ENCODE measurements at places on chromosomes 6 and 20.

DNA sequence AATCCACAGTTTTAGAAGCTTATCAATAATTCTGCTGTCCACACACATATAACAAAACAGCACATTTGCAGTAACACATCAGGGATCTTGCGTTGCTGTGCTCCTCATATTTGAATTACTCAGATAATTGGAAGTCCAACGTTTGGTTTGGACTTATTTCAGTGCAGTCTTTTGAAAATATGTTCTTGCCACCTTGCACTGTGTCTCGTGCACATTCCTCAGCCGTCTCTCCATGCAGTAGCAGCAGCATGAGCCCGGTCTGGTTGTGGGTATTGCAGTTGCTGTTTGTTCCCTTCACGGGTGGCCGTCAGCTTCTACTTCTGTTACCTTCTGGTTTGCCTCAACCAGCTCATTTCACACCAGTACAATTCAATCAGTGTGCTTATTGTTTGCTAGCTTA, 215.5 kb downstream of the SLC24A3 start:
- DNase-seq: no peak

- no peak for DNase-seq
These were observed 9.6 kb downstream of the CHD6 start for GRCh38 chr20:41608606-41609005.

DNA sequence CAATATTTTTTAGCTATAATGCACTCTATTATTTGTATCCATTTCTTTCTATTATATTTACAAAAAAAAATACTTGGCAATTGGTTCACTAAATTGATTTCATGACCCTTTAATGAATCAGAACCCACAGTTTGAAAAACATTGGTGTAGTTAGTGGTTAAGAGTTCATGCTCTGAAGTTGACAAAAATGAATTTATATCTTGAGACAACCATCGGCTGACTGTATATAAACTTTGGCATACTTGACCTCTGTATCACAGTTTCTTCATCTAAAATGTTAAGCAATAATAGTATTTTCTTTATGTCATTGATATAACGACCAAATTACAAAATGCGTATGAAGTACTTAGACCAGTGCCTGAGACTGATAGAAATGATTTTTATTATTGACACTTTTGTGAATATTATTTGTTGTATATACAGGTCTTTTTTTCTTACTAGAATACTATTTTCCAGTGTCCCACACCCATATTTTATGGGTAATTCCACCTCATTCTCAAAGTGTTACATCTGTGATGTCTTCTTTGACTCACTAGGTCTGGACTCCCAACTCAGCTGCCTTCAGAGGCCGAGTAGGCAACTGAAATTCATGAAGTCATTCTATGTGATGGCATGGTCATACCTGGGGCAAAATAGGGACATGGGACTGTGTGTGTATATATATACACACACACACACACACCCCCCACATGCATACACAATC, 459.2 kb downstream of the RFPL4B start:
- no peak for DNase-seq

DNA sequence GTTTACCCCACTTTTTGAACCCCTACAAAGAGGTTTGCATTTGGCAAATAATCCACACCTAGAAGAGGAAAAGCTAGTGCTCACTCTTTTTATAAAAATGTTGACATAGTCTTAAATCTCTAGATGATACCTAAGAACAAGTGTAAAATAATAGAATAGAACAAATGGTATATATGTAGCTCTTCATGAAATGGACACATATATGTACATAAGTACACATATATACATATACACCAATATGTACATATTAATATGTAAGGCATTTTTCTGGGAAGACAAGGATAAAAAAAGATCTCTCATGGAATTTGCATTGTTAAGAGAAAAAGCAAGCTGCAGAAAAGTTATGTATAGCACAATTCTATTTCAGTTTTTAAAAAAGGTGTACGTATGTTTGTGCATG, 27.6 kb upstream of the RIPOR2 start:
- DNase-seq: no peak

GRCh38 chr6:33755070-33755869, 8.6 kb upstream of the IP6K3 start:
- no peak for DNase-seq

GRCh38 chr6:148090326-148090725, 252.3 kb upstream of the SASH1 start:
- no peak for DNase-seq

- DNase-seq: no peak
These were observed 31.6 kb upstream of the CCN2 start for GRCh38 chr6:131982740-131983259.

GRCh38 chr6:117642976-117643375, 32.3 kb upstream of the NUS1 start:
- DNase-seq: no peak

DNA sequence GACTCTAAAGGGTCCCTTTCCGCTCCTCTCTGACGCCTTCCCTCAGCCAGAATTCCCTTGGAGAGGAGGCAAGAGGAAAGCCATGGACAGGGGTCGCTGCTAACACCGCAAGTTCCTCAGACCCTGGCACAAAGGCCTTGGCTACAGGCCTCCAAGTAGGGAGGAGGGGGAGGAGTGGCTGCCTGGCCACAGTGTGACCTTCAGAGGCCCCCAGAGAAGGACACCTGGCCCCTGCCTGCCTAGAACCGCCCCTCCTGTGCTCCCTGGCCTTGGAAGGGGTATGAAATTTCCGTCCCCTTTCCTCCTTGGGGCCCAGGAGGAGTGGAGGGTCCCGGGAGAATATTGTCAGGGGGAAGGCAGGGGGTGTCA, 2.7 kb downstream of the VEGFA start:
- DNase-seq: no peak

GRCh38 chr6:125095580-125096301, 57.8 kb upstream of the TPD52L1 start:
- no peak for DNase-seq

GRCh38 chr6:15653581-15653980, 9.2 kb downstream of the DTNBP1 start:
- DNase-seq: no peak

- DNase-seq: no peak
These were observed 12.2 kb downstream of the MYLK4 start for GRCh38 chr6:2738373-2738979.

DNA sequence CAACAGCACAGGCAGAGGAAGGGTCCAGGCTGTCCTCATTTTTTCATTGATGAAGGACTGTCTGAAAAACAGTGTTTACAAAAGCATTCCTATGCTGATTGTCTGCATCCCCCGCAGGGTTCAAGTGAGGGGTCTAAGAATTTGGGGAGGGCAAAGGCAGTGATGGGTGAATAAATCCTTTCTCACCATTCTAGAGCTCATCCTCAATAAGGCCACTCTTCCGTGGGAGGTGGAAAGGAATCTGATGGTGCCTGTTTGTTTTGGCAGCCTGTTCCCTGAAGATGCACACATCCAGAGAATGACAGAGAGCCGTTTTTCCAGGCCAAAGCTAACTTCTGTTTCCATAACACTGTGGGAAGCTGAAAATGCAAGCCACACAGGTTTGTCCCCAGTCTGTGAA, 164.5 kb downstream of the MOXD1 start:
- DNase-seq: no peak

DNA sequence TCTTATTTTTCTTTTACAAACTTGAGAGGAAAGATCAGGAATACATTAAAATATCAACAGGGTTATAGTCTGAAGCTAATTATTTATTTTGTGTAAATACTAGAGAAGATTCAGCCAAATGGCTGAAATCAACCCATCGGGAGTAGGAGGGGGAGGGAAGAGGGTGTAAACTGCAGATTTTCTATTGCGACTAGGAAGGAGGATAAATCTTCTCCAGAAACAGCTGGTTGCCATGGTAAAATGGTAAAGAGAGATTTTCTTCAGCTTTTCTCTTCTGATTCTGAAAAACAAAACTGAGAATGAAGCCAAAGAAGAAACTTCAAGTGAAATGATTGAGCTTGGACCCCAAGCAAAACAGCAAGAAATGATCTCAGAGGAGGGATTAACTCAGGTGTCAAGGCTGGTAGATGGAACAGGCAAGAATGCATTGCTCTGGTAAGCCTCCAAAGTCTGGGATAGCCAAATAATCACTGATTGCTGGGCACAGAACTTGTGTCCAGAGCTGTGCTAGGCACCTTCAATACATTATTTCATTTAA, 193.5 kb upstream of the SPTLC3 start:
- no peak for DNase-seq

GRCh38 chr20:37695684-37696342, 2.0 kb downstream of the CTNNBL1 start:
- no peak for DNase-seq

DNA sequence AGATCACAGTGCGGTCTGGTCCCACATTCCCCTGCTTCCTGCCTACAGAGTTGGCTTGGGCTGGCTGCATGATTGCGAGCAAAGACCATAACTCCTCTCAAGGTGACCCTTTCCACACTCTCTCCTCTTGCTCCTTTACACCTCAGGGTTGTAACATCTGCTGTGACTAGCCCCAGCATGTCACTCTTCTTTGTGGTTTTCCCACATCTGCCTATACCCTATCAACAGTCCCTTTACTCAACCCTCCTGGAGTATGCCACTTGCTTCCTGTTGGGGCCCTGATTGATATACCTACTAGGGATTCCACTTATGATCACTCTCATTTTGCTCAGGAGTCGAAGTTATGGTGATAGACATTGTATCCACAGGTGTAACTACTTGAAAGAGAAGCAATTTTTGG, 58.9 kb upstream of the SGK1 start:
- no peak for DNase-seq

DNA sequence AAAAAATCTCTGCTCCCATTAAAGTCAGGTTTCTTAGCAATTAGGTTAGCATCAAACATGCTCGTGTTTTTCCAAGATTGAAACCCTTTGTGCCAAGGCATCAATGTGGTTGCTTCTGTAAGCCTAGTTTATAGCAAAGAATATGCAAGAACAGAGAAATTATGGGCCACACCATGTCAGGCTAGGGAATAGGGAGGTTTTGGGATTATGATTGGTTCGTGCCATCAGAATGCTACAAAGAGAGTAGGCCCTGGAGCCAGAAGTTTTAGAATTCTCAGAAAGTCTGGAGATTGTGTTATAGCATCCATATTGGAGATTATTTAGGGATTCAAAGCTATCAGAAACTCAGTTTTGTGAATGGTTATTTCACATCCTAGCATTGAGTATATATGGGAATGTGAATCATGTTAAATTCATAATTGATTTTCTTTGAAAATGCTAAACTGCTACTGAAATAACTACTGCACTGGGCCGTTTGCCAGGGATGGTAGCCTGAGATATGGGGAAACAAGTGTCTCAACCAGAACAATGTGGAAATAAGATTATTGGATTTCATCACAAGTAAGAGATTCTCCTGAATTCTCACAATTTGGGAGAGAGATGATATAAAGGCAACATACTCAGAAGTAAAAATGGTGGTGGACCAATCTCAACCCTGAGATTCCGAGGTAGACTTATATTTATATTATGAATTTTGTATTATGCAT, 45.3 kb downstream of the ZNF292 start:
- DNase-seq: no peak

GRCh38 chr20:38725148-38725901, 1.0 kb downstream of the SLC32A1 start:
- peak; percentile 44 for DNase-seq

GRCh38 chr6:71420095-71420692, 131.6 kb downstream of the OGFRL1 start:
- no peak for DNase-seq

DNA sequence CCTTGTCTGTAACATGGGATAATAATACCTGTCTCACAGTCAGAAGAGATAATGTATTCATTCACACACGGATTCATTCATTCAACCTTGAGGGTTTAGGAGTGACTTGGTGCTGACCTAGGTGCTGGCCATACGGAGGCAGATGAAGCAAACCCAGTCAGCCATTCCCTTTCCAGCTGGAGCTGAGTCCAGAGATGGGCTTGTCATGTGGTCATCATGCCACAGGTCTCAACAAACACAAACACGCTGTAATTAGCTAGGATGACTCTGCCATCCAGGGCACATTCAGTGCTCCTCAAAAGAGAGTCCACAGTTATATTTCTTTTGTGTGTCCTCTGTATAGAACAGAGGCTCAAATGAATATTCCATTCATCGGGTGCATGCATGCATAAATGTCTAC, 19.5 kb upstream of the PRELID3B start:
- no peak for DNase-seq

DNA sequence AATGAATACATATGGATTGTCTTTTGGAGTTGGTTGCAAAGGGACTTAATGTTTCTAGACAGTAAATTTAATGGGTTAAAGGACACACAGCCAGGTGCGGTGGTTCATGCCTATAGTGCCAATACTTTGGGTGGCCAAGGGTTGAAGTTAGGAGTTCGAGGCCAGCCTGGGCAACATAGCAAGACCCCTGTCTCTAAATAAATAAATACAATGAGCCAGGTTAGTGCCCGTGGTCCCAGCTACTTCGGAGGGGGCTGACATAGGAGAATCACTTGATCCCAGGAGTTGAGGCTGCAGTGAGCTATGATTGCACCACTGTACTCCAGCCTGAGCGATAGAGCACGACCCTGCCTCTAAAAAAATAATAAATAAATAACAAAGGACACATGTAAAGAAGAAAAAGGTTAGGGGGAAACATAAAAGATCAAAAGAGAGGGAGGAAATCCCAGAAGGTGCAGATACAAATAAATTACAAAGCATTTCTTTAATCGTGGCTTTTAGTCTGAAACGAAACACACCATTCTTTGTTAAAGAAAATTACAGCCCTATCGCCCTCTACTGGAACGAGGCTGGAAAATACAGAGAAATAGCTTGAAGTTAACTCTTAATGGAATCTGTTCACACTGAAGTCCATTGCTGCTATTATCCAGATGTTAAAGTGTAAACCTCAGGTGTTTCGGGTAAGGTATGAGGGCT, 42.6 kb upstream of the SCML4 start:
- DNase-seq: no peak

GRCh38 chr20:21705575-21706260, at the start of gene PAX1:
TSS of gene PAX1 (plus strand) at chr20:21705664. CDS start at chr20:21705713, 49 bp downstream.
- DNase-seq: no peak

DNA sequence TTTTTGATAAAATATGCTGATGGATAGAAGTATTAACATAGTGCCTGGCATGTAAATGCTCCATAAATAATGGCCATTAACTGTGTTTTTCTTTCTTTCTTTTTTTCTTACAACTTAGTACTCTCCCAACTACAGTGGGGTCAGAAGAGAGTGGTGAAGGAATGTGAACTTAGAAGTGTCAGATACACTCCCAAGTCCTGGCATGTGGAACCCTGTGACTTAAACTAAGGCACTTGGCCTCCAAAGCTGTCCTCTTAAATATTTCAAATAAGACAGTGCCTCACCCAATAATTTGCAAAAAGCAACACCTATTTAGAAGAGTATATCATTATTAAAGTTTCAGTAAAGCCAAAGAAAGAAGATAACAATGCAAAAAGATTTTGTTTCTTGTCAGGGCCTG, 129.1 kb upstream of the NUP153 start:
- DNase-seq: no peak

- DNase-seq: no peak
These were observed 37.8 kb upstream of the STXBP5 start for GRCh38 chr6:147166360-147166944.

- no peak for DNase-seq
These were observed 58.6 kb downstream of the LIN28B start for GRCh38 chr6:105015482-105015881.

- DNase-seq: no peak
These were observed 47.1 kb upstream of the SAMHD1 start for GRCh38 chr20:36998652-36999051.

Data from GM19239 (cell line).